ENCODE measurements at places on chromosomes 13 and 19. TPM values are rescaled to one million over a fixed set of nuclear protein-coding genes. Genes with fewer than 3 reads are reported as not detected.

UGGT2 gene
- 29.8 TPM for total RNA-seq

KLF12 gene
- total RNA-seq: 3.0 TPM

CD33 gene
- total RNA-seq: under 0.01 TPM

NRTN gene
- 0.13 TPM for total RNA-seq

DACH1 gene
- 0.51 TPM for total RNA-seq

BRSK1 gene
- total RNA-seq: 0.39 TPM

CRB3 gene
- total RNA-seq: not detected

MEGF8 gene
- total RNA-seq: 15.3 TPM

ZNF443 gene
- 6.7 TPM for total RNA-seq

LILRB5 gene
- not detected for total RNA-seq

NXNL1 gene
- not detected for total RNA-seq

MCEMP1 gene
- not detected for total RNA-seq

DNAAF3 gene
- 0.26 TPM for total RNA-seq

SHC2 gene
- total RNA-seq: 7.6 TPM

ZNF90 gene
- 0.63 TPM for total RNA-seq

ZGLP1 gene
- total RNA-seq: 0.13 TPM

ETV2 gene
- total RNA-seq: under 0.01 TPM

ZNF440 gene
- 5.9 TPM for total RNA-seq

ZNF552 gene
- 7.2 TPM for total RNA-seq

NTF4 gene
- total RNA-seq: not detected

KIR3DL1 gene
- total RNA-seq: not detected

TEX29 gene
- 0.13 TPM for total RNA-seq

SPHK2 gene
- total RNA-seq: 3.9 TPM

HIPK4 gene
- total RNA-seq: under 0.01 TPM

CEACAM16 gene
- not detected for total RNA-seq

OLFM4 gene
- 0.25 TPM for total RNA-seq

PRR19 gene
- total RNA-seq: 0.13 TPM

NBEA gene
- 0.90 TPM for total RNA-seq

RUBCNL gene
- 0.13 TPM for total RNA-seq

LILRB2 gene
- not detected for total RNA-seq

SHANK1 gene
- total RNA-seq: under 0.01 TPM

LILRB1 gene
- total RNA-seq: 0.13 TPM

CDC34 gene
- total RNA-seq: 89.6 TPM

MAP4K1 gene
- not detected for total RNA-seq

CEACAM8 gene
- total RNA-seq: not detected
